ENCODE measurements at places on chromosomes 16 and 17.

- DNase-seq = no peak
These were observed 266.6 kb downstream of the XYLT1 start for GRCh38 chr16:17204206-17204605.

DNA sequence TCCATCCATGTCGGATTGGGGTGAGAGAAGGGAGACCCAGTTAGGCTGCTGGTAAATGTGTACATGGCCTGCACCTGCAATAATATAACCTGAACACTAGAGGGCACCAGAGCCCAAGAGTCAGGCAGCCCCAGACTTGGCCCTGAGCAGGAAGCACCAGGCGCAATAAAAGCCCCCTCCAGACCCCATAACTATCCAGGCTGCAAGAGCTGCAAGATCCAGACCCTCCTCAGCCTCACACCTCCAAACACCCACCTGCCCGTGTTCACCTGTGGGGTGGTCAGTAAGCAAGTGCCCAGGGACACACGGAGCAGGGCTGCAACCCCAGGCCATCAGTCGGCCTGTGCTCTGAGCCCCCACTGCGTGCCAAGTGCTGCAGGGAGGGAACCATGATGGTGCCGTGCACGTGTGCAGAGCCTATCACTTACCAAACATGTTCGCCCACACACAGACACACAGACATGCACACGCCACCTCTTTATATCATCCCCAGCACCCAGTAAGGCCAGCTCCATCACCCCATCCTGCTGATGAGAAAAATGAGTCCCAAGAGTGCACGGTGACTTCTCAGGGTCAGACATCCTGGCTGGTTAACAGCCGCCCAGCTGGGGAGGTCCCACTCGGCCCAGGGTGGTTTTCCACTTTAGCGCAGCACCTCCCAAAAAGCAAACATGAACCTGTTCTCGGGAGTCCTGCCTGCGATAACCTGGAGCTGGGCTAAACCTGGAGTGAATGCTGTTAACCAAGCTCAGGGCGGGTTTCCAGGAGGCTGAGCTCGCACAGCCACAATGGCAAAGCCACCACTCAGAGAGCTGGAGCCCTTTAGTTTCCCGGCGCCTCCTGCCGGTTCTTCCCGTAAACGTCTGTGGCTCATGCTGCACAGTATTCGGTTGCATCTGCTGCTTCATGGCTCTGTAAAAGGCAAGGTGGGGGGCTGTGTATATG is 439.8 kb downstream of the SOX9 start:
- DNase-seq = peak; percentile 64

DNA sequence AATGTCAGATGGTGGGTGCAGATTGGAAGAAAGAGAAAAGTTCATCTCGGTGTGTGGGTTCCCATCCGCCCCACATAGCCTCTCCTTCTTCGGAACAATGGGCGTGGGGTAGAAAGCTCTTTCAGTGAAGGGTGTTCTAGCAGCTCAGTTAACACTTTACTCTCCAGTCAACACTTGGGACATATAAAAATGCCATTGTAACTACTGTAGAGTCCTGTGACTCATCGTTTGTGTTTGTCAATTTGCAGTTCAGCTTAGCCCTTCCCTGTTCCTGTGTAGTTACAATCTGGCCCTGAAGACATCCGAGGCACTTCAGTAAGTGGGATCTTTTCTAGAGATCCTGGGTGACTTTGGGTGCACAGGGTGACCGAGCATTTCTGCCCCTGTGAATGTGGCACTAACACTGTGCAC is 11.5 kb upstream of the CLEC18C start:
- peak; percentile 87 for DNase-seq

GRCh38 chr16:46937536-46937935 is 35.9 kb downstream of the DNAJA2 start:
- no peak for DNase-seq

DNA sequence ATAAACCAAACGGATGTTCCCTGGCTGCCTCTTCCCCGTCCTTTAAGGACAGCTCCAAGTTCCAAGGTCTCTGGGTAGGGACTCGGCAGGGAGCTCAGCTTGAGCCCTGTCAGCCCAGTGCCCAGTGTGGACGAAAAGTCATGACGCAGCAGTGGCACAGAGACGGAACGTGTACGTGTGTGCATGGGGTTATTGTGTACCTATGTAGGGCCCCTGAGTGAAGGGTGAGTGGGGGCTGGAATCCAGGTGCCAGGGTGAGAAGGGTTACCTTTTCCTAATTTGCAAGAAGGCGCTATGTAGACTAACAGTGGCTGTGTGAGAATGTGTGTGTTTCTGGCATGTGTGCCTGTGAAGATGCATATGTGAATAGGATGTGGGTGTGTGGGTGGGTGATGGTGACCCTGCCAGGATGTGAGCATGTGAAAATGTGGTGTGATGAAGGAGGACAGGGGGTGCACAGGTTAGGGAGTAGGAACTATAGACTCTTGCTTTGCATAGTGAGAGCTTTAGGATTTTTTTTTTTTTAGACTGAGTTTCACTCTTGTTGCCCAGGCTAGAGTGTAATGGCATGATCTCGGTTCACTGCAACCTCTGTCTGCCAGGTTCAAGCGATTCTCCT is 6.0 kb downstream of the SCN4A start:
- no peak for DNase-seq

GRCh38 chr17:78781104-78781892 is 775 bp downstream of the CYTH1 start:
- DNase-seq = peak; percentile 63

DNA sequence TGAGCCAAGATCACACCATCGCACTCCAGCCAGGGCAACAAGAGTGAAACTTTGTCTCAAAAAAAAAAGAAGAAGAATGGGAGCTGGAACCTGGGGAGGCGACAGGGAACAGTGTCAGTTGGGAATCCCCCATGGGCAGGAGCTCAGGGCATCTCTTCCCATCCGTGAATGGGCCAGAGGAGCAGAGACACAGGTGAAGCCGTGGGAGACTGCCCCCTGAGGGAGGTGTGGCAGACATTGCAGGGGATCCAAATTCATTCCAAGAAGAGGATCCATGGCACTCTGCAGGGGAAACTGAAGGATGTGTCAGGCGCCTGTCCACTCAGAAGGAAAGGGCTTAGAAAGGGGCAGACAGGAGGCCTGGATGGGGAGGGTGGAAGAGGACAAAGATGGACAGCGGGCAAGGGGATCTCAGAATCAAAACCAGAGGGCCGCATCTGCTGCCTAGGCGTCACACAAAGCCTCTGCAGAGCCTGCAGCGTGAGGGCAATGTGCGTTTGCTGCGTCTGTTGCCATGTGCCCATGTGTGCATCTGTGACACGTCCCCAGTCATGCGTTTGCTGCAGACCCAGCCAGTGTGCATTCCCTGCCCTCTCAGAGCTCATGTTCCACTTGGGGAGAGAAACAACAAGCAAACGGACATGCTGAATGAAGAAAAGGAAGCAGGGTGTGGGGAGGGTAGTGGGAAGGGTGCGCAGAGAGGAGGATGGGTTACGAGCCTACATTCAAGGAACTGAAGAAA is 30.6 kb upstream of the TNRC6C start:
- DNase-seq = no peak

DNA sequence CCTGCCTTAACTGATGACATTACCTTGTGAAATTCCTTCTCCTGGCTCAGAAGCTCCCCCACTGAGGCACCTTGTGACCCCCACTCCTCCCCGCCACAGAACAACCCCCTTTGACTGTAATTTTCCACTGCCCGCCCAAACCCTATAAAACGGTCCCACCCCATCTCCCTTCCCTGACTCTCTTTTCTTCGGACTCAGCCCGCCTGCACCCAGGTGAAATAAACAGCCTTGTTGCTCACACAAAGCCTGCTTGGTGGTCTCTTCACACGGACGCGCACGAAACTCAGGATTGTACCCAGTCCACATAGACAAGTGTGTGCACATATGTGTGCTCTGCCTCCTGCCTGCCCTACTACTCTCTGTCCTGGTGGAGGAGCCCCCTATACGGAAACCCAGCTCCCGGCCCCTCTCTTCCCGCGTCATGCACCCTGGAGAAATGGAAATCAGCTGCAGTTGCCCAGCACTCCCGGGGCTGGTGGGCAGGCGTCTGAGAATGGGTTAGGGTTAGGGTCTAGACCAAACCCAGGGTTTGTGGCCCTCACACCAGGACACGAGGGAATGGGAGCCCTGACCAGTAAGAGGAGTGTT is 2.4 kb upstream of the RHBDF1 start:
- DNase-seq = no peak

DNA sequence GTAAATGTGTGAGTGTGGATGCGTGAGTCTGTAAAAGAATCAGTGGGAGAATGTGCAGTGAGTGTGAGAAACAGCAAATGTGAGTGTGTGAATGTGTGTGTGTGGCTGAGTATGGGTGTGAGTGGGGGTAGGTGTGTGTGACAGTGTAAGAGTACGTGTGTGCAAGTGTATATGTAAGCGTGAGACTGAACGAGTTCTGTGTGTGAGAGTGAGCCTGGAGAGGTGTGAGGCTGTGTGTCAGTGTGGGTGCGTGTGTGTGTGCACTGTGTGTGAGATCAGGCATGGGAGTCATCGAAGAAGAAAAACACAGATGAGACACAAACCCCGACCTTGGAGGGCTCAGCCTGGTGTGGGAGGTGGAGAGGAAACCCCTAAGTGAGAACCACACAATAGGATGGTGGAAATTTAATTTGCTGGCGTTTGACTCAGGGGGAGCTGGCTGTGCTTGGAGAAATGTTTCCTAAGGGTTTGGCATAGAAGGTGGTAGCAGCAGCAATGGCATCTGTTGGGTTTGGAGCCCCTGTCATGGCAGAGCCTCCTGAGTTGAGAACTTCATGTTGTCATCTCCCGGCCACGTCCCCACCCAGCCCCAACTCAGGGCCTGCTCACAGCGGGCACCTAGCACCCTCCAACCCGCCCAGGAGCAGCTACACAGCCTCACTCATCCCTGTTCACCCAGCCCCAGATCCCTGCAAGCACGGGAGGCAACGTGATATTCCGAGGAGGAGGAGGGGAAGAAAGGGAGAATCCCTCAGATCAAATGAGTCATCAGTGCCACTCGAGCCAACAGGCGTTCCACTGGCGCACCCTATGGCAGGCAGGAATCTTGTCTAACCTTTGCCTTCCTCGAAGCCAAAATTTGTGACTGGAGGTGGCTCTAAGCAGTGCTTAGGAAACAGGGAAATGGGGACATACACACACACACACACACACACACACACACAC is 14.3 kb upstream of the NUBP1 start:
- peak; percentile 42 for DNase-seq

DNA sequence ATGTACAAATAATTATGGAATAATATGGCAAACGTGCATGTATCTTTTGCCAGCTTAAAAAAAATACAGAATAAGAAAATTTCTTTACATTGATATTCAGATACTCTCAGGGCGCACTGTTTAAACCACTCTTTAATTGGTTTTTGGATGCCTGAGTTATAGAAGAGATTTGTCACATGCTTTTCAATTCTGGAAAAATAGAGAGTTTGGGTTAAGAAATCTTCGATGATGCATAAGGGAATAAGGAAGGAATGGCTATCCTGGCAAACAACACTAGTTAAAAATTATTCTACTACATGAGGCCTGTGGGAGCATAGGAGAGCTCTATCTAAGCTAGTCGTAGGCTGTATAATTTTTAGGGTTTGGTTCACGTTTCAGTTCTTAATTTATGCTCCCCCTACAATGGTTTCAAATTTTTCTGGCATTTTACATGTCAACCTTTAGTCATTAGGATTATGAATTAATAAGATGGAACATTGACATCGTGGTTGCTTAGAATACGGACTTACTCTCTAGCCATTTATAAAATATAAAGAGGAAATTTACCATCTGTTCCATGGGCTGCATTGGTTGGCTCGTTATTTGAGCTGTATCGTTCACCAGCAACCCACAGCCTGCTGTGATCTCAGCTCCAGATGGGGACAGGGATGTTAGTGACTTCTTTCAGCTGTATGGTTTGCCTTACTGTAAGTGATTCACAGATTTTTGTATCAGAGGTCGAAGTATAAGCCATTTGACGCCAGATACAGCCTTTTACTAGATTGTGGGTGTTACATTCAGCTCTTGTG is 15.9 kb downstream of the NARF start:
- DNase-seq = no peak

GRCh38 chr17:65750631-65751115 is 189.2 kb upstream of the AXIN2 start:
- peak; percentile 95 for DNase-seq

- DNase-seq = no peak
These were observed 24.8 kb upstream of the METRNL start for GRCh38 chr17:83054518-83055125.

DNA sequence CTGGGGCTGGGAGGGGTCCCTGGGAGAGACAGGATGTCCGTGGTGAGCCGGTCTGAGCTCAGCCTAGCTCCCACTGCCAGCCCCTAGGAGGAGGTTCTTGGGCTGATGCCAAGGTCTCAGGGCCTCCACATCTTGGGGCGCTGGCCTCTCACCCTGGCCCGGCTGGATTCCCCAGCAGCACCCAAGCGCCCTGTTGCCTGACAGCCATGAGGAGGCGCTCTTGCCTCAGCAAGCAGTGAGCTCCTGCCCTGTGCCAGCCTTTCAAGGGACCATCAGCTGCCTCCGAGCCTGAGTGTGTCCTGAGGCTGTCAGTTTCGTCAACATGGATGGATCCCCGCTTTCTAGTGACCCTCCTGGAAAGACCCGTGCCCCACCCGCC is 234.9 kb upstream of the CIBAR2 start:
- DNase-seq = peak; percentile 39

DNA sequence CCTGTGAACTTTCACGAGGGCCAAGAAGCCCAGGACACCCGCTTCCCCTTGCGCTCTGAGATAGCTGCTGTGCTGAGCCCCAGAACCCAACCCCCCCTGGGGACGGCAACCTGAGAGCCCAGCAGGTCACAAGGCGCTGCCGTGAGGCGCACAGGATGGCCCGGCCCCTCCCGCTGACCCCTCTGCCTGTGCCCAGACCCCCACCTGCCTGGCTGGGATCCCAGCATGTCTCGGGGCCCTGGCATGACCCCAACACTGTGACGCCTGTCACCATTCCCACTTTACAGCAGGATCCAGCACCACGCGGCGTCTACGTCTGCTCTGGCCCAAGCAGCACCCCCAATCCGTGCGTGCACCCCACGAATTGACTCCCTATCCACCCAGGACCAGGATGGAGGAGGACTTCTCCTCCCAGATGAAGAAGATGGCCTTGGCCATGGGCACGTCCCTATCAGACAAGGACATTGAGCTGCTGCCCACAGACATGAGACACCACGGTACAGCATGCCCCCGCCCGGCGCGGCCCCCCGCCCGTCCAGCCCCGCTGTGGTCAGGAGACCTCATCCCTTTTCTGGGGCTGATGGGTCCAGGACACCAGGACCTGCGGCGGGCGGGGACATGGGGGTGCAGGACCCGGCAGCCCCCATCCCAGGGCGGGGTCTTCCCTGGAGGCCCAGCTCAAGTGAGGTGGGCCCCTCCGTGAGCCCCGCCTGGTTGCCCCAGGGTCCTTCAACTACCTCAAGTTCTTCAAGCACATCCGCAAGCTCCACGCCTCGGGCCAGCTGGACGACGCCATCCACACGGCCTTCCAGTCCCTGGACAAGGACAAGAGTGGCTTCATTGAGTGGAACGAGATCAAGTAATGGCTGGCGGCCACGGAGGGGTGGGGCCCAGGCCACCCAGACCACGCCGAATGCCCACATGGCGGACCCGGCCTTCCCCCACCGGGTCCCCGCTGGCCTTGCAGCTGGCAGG is 15.1 kb upstream of the AATK start:
- no peak for DNase-seq

DNA sequence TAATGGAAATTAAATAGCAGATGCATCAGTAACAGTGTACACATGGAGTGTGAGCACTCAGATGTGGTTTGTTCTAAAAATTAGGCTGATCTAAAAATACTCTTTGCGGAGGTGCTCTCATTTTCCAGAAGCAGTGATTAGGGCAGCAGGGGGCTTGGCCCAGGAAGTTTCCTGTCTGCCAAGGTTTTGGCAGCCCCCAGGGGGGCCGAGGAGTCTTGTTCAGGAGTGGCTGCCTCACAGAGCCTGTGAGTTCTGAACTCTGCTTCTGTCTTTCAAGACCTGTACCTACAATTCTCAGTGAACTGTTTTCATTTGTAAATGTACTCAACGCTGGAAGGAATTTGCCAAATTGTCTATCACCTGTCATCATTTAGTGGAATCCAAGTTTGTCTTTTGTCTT is 388.4 kb upstream of the CDH11 start:
- no peak for DNase-seq

All from ELR (cell line).